ENCODE measurements at places on chromosomes 16 and 17.

DNA sequence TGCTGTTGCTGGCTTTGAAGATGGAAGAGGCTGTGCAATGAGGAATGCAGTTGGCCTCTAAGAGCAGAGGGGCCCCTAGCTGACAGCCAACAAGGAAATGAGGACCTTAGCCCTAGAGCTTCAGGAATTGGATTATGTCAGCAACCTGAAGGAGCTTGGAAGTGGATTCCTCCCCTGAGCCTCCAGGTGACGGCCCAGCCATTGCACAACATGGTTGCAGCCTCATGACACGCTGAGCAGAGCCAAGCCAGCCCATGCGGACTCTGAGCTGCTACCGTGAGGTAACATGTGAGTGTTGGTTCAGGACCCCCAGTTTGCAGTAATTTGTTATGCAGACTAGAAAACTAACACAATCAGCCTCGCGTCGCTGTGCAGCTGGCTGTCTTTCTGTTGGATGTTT is 20.2 kb downstream of the CCDC42 start:
- no peak for DNase-seq

- DNase-seq: no peak
Observed at GRCh38 chr17:5122586-5123342, 6.9 kb downstream of the USP6 start.

GRCh38 chr17:79160980-79161636 is 86.5 kb downstream of the ENGASE start:
- no peak for DNase-seq

DNA sequence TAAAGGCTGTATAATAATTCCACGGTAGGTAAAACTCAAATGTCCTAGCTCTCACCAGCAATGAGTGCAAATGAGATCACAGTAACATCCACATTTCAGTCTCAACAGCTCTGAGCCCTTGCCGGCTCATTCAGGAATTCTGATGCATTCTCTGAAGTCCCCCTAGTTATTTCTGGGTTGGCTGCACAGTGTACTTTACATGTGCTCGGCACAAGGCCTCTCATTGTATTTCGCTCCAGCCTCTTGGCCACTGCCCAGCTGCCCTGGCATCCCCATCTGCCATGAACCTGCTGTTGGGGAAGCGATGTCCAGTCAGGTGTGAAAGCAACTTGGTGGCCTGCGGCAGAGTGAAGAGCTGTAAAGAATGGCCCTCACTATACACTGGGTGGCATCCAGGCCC is 14.3 kb downstream of the PRCD start:
- DNase-seq: no peak

DNA sequence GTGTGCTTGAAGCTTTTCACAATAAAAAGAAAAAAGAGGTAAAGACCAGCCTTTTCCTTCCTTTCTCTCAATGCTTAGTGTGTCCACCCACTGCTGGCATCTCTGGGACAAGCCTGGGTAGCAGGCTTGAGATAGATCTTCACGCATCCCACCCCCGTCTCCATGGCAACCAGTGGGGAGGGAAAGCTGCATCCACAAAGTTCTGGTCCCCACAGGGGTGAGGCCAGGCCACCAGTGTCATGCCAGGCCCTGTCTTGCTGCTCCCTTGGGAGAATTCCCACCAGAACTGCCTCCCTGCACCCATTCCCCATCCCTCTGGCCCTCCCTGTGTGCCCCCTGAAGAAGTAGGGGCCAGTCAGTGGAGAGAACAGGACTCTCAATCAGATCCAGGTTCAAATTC is 259.9 kb downstream of the MRTFB start:
- DNase-seq: no peak

GRCh38 chr17:65228734-65229620 is 91.8 kb downstream of the RGS9 start:
- no peak for DNase-seq

All from stimulated activated CD8-positive, alpha-beta memory T cell treated with anti-CD3 and anti-CD28 coated beads, Interleukin-4, amount 100 ng/mL, for 4 hours (primary cell).